ENCODE measurements at places on chromosomes 4 and X. TPM values are rescaled to one million over a fixed set of nuclear protein-coding genes. Genes with fewer than 3 reads are reported as not detected.

DNA sequence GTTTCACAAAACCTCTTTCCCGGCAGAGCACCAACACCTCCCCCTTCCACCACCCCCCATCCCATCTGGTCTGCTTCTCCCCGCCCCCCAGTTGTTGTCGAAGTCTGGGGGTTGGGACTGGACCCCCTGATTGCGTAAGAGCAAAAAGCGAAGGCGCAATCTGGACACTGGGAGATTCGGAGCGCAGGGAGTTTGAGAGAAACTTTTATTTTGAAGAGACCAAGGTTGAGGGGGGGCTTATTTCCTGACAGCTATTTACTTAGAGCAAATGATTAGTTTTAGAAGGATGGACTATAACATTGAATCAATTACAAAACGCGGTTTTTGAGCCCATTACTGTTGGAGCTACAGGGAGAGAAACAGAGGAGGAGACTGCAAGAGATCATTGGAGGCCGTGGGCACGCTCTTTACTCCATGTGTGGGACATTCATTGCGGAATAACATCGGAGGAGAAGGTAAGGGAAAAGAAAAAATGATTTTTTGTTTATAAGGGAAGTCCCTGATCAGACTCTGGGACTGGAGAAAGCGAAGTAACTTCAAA lies at the start of gene PDGFRA:
Gene PDGFRA (plus strand): TSS at position 333 of the 541 bp plus-strand sequence. CDS start 29,476 bp downstream, outside the sequence.
- peak; percentile 99 for DNase-seq

- no peak for DNase-seq
Measured at GRCh38 chr4:155984106-155984797, 30.6 kb upstream of the CTSO start.

DNA sequence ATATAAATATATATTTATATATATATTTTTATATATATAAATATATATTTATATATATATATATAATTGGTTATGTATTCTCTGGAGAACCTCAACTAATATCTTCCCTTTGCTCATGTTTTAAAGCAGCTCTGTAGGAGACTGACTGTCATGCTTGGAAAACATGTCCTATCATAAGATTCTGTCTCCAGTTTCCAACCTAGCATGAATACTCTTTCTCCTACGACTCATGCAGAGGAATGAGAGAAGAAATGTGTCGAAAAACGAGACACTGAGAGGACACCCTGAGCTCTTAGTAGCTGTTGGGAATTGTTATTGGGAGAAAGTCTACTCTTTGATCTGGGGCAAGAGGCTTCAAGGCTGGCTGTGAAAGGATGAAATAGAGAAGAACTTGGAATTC lies 166.5 kb upstream of the SLIT2 start:
- DNase-seq: no peak

- no peak for DNase-seq
Measured at GRCh38 chr4:57159866-57160265, 49.7 kb upstream of the IGFBP7 start.

- DNase-seq: no peak
Measured at GRCh38 chr4:26873391-26874026, 12.9 kb downstream of the STIM2 start.

GRCh38 chr4:2296631-2297601 lies 35.0 kb upstream of the MXD4 start:
- no peak for DNase-seq

GRCh38 chrX:109760209-109760921 lies 27.3 kb upstream of the ACSL4 start:
- peak; percentile 37 for DNase-seq

DNA sequence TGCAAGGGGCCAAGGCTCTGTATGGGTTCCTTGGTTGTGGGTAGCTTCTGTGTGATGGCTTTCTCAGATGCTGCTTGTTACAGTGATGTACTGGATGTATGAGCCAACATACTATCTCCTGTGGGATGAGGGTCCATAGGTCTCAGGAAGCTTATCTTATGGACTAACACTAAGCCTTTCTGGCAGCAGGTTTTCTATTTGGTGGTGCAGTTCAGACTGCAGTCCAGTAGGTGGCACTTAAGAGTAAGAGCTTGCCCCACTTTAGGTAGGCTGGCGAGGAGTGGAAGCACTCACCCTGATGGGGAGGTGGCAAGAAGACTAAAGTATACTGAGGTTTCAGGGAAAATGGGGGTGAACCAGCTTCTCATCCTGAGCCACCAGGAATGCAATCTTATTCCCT lies 306.7 kb upstream of the MAOA start:
- peak; percentile 27 for DNase-seq

- no peak for DNase-seq
Measured at GRCh38 chr4:14958436-14958835, 43.8 kb upstream of the CPEB2 start.

- DNase-seq: no peak
Measured at GRCh38 chr4:159352609-159353008, 249.7 kb downstream of the RAPGEF2 start.

- no peak for DNase-seq
Measured at GRCh38 chr4:88528861-88529260, 5.3 kb upstream of the PYURF start.

GRCh38 chr4:120769227-120769626 lies 153.3 kb downstream of the PRDM5 start:
- peak; percentile 91 for DNase-seq

DNA sequence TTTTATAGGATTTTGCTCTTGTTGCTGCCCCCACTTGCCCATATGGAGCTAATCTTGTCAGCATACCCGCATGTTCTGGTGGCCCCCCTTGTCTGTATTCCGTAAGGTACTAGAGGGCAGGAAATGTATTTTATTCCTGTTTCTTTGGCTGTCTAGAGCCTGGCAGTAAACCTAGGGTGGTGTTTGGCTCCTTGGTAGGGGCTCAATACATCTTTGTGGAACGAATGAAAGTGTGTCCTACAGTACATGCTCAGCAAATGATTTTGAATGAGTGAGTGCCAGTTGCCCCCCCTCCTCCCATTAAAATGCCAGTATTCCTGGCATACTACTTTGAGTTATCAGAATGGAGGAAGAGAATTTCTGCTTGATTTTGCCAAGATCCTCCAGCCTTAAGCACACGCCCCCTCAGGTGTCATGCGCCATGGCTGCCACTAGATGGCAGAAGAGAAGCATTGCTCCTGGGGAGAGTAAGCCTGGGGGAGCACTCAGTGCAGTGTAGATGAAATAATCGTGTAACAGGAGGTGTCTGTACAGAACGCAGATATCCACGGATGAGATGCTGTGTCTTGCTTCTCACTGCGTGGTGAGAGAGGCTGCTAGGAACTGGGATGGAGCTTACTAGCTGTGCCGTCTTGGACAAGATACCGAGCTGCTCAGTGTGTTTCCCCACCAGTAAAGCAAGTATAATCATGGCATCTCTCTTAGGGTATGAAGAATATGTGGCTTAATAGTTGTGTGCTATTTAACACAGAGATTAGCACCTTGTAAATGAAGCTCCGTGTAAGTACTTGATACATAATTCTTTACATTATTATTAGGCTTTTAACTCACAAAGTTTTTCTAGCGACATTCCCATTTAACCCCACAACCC lies 17.2 kb upstream of the RNF212 start:
- DNase-seq: peak; percentile 83

GRCh38 chrX:134758652-134759051 lies 100.4 kb upstream of the PLAC1 start:
- DNase-seq: no peak

GRCh38 chrX:155880586-155881157 lies 473 bp upstream of the VAMP7 start:
- DNase-seq: no peak

DNA sequence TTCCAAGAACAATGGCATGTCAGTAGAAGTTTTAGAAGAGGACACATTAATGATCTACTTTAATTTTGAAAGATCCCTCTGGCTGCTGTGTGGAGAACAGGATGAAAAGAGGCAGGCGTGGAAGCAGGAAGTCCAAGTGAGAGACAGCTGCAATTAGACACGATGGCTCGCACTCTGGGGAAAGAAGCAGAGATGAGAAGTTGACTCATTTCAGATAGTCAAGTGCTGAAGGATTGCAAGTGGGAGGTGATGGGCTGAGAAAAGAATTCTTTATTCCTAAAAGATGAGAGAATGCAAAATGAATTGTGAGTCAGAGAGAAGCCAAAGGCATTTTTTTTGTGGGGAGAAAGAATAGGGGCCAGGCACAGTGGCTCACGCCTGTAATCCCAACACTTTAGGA lies 16.5 kb downstream of the RXFP1 start:
- no peak for DNase-seq

DNA sequence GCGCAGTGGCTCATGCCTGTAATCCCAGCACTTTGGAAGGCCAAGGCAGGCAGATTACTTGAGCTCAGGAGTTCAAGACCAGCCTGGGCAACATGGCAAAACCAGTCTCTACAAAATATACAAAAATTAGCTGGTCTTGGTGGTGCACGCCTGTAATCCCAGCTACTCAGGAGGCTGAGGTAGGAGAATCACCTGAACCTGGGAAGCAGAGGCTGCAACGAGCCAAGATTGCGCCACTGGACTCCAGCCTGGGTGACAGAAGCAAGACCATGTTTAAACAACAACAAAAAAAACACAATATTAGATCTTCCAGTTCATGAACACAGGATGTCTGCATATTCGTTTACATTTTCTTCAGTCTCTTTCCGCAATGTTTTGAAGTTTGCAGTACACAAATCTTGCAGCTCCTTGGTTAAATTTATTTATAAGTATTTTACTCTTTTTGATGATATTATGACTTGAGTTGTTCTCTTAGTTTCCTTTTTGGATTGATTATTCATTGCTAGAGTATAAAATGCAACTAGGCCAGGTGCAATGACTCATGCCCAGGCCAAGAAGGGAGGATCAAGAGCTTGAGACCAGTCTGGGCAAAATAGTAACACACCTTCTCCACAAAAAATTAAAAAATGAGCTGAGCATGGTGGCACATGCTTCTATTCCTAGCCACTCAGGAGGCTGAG lies 30.4 kb upstream of the ABCG2 start:
- no peak for DNase-seq

GRCh38 chr4:14831416-14831815 lies 170.9 kb upstream of the CPEB2 start:
- DNase-seq: no peak

DNA sequence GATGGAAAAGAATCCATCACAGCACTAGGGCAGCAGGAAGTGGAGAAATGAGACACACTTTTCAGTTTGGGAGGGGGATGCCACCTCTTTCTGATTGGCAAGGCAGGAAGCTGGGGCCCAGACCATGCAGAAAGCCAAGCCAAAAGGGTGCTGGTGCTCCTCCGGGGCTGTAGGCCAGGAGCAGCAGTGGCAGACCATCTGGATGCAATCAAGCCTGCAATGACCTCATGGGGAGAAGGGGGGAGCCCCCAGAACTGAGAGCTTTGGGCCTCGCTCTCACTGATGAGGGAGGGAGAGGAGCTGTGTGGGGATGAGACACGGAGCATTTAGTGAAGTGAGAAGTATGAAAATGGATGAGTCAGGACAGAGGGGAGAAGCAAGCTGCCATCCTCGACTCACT lies 141.3 kb upstream of the NALF2 start:
- no peak for DNase-seq

DNA sequence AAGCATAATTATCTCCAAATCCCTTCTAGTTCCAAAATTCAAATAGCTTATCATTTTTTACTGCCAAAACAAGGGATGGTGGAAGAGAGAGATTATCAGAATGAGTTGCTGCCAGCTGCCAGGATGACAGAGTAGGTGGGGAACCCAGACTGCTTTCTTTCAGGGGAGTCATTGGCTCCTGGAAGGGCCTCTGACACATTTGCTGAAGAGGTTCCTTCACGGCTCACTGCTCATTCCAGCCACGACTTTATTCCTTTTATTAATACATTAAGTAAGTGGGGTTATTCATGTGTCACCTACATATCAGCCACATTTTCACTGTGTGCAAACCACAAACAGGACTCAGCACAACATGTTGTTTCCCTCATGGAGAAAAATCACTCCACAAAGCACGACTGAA lies 12.7 kb upstream of the SMIM43 start:
- DNase-seq: no peak

DNA sequence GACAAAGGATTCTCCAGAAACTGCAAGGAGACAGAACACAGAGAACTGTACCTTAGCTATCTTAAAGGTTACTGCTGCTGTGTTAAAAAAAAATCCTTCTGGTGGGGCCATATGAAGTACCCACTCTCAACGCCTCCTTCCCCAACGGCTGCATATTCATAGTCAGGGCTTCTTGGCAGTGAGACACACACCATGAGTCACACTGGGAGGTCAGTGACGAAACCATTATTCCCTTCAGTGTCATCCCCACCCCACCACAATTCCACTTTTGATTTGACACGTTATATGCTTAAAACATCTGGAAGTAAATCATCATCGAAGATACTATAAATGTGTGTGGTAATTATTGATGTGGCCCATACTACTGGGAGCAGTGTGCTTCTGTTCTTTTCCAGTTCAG lies 271.5 kb downstream of the LDB2 start:
- peak; percentile 91 for DNase-seq

Gene SMIM31
- total RNA-seq: not detected

Gene GRPR
- 0.32 TPM for total RNA-seq

Gene BTC
- 0.43 TPM for total RNA-seq

Gene CSAG2
- not detected for total RNA-seq

Gene STARD8
- 0.97 TPM for total RNA-seq

Gene RAB28
- 21.6 TPM for total RNA-seq

Gene RASGEF1B
- not detected for total RNA-seq

Gene STATH
- total RNA-seq: not detected

Gene METTL14
- 23.5 TPM for total RNA-seq

Gene CXCL6
- total RNA-seq: 0.64 TPM

Gene HSD17B13
- not detected for total RNA-seq

Gene CFP
- 0.32 TPM for total RNA-seq

Gene CCDC149
- total RNA-seq: 8.6 TPM

Gene SFRP2
- total RNA-seq: not detected

All from fibroblast of villous mesenchyme (primary cell).